ENCODE measurements at places on chromosomes 2 and 18.

- no peak for DNase-seq
Measured at GRCh38 chr18:24799720-24800119, 339.3 kb downstream of the HRH4 start.

DNA sequence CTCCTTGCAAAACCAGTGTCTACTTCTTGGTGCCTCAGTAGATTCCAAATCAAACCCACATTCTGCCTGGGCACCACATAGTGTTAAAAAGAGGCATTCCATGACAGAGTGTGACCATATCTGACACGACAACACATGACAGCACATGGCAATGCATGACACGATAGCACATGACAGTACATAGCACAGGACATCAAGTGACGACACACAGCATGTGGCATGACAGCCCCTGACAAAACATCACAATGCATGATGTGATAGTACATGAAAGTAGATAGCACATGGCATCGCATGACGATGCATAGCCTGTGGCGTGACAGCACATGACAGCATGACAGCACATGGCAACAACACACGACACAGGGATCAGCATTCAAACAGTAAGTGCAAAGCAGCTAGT lies 845.9 kb upstream of the SALL3 start:
- no peak for DNase-seq

GRCh38 chr2:163646687-163647086 lies 89.1 kb downstream of the FIGN start:
- DNase-seq: no peak

GRCh38 chr2:182741620-182742019 lies 25.6 kb downstream of the DNAJC10 start:
- DNase-seq: no peak

DNA sequence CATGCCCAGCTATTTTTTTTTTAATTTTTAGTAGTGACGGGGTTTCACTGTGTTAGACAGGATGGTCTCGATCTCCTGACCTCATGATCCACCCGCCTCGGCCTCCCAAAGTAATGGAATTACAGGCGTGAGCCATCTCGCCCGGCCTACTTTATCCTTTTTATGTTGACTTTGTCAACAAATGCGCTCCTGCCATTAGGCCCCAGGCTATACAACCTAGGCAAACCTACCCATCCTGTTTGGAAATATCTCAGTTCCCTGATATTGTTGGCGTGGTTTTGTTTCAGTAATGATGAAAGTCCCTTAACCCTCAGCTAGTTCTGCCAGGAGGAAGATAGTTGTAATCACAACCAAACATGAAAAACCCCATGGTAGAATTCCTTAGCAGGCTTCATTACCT lies 249.4 kb upstream of the SOX11 start:
- no peak for DNase-seq

DNA sequence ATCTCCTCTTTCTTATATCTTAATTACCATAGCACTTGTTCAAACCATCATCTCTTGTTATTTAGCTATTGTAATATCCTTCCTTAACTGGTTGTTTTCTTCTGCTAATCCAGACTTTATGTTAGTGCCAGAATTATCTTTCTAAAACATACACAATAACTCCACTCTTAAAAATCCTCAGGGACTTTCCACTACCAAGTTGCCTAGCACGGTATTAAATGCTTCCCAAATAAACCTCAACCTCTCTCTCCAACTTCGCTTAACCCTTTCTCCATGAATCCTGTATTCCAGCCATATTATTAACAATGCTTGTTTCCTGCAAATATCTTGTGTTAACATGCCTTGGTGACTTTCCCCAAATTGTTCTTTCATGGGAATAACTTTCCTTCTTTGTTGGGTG lies 84.5 kb downstream of the FAM228A start:
- no peak for DNase-seq

- DNase-seq: peak; percentile 2
Measured at GRCh38 chr2:102581911-102582310, 37.4 kb upstream of the SLC9A2 start.

- DNase-seq: no peak
Measured at GRCh38 chr2:199933466-199933865, 21.8 kb downstream of the TYW5 start.

- no peak for DNase-seq
Measured at GRCh38 chr2:236643480-236643879, 73.9 kb downstream of the ACKR3 start.

DNA sequence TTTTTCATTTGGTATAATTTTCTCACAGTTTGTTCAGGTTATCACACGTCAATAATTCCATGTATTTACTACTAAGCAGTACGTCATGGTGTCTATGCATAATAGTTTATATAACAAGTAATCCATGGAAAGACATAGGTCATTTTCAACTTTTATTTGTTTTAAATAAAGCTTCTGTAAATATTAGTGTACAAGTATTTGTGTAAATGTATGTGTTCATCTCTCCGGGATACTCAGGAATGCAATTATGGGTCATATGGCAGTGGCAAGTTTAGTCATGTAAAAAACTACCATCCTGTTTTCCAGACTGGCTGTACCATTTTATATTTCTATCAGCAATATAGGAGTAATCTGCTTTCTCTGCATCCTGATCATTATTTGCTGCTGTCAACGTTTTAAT lies 231.1 kb upstream of the ZNF804A start:
- DNase-seq: no peak

DNA sequence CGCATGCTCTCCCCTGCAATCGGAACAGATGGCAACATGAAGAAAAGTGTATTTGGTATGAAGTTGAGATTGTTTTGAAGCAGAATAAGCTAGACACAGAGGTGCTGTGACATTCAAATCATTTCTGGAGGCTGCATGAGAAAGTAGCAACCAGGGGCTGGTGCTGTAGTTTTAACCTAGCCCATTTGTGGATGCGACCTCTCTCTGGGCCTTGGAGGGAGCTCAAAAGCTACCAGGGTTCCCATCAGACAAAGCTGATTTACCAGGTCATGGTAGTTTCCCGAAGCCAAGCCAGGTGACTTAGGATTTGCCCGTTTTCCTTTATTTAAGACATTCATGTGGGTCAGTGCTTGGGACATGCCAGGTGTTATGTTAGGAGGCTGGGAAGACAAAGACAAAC lies 77.5 kb downstream of the CIB4 start:
- DNase-seq: no peak

DNA sequence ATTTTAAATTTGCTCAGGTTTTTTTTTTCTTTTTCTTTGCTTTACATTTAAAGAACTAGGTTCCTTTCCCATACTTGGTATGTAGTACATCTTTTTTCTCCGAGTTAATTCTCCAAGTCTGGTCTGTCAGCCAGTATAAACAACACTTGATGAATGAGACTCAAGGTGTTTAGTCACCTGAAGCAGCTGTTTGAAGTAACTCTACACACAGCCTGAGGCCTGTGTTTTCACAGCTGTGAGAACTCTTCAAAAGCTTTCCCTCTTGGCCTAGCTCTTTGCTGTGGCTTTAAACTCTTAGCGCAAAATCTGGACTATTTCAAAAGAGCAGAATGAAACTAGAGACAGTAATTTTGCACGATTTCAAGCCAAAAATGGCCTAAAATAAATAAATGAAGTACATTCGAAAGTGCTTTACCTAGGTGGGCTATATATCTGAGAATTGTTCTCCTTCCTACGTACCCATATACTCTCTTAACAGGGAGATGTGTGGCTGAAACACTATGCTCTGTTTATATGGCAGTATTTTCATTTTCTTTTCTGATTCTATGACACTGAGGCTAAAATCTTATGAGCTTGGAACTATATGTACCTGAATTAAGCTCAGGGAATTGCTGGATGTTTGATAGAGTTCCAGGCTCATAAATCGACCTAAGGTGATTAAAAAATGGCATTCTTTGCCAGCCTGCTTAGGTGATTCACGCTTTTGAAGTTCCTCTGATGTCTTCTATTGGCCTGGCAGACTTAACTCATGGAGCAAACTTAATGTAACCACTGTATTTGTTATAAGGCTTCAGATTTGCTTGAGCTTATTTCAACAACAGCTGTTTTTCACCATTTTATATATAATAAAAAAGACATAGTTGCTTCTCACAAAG lies 1044.1 kb upstream of the ZEB2 start:
- DNase-seq: no peak

GRCh38 chr2:123073371-123073770 lies 951.7 kb upstream of the CNTNAP5 start:
- no peak for DNase-seq

GRCh38 chr2:215743066-215743465 lies 270.3 kb downstream of the MREG start:
- DNase-seq: no peak

GRCh38 chr2:42901076-42901640 lies 108.8 kb upstream of the HAAO start:
- no peak for DNase-seq

DNA sequence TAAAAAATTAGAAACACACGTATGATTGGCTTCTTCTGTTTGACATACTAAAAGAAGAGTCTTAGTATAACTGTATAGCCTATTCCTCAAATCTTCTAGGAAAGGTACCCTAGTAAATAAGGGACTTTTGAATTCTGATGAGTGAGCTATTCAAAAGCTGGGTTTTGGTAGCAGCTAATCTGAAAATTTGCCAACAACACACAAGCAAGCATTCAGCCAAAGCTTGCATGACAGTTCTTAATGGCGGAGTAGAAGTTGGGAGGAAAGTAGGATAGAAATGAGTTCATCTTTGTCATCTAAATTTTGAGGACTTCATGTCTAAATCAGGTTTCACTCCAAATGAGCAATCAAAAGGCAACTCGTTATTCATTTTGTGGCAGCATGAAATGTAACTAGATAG lies 813.0 kb downstream of the MBD2 start:
- DNase-seq: no peak

DNA sequence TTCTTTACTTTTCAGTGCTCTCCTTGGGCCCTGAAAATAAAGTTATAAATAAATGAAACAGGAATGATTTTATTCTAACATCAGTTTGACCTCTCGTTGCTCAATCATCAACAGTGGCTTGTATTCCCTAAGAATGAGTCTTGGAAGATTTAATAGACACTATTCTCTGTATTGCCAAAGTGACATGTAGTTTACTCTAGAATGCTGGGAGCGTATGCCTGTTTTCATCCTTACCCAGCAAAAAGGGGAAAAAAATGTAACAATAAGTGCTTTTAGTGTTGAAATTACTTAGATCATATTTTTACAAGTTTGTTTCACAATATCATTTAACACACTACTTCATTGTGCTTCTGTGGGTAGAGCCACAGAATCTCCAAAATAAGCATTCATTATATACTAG lies 240.6 kb upstream of the CWC22 start:
- no peak for DNase-seq

DNA sequence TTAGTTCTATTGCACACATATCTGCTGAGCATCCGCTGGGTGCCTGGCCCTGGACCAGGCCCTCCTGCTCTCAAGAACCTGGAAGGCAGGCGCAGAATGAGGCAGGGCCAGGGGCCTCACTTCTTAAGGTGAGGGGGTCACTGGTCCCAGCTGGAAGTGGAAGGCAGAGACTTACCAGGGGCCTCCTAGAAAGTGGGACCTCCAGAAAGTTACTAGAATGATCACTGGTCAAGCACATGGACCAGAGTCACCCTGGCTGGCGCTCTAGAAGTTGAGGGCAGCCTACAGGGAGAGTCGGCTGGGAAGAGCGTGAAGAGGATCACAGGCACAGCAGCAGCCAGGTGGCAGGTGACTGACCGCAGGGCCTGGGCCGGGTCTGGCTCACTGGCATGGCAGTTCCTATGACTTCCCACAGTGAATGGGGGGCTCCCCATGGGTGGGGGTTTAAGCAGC lies 26.1 kb upstream of the MAL start:
- no peak for DNase-seq

GRCh38 chr2:43524177-43524965 lies 71.5 kb downstream of the THADA start:
- no peak for DNase-seq

DNA sequence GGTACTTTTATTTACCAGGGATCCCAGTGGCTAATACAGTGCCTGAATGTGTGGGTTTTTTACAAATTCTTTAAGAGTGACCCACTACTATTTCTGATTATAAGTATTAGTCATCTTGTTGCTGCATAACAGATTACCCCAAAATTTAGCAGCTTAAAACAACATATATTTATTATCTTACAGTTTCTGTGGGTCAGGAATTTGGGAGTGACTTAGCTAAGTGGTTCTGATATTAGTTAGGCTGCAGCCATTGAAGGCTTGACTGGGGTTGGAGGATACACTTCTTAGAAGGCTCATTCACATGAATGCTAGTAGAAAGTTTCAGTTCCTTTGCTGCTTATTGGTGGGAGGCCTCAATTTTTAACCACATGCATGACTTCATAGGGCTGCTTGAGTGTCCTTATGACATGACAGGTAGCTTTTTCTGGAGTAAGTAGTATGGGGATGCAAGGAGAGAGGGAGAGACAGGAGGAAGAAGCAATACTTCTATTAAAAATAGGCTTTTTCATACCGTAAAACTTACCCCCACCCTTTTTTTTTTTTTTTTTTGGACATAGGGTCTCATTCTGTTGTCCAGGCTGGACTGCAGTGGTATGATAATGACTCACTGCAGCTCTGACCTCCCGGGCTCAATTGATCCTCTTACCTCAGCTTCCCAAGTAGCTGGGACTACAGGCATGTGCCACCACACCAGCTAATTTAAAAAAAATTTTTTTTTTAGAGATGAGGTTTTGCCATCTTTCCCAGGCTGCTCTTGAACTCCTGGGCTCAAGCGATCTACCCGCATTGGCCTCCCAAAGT lies 13.3 kb upstream of the POLE4 start:
- DNase-seq: no peak

GRCh38 chr18:3059272-3059671 lies 46.3 kb upstream of the LPIN2 start:
- DNase-seq: peak; percentile 83

GRCh38 chr2:29755829-29756228 lies 165.6 kb downstream of the ALK start:
- no peak for DNase-seq

DNA sequence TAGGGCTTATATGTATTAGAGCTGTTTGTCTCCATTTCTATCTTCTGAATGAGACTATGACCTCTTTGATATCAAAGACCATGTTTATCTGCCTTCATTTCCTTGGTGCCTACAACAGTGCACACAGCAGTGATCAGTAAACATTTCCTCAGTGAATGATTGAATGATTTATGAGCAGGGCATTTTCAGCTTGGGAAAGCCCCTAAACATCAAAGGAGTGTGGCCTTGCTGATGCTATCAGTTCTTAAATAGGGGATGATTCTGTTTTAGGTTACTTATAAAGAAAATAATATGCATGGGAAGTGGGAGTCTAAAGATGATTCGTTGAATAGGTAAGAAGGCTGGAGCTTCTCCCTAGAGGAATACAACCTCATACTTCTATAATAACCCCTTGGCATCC lies 425.3 kb downstream of the ZNF521 start:
- DNase-seq: no peak
